ENCODE measurements at places on chromosomes 5 and 9.

DNA sequence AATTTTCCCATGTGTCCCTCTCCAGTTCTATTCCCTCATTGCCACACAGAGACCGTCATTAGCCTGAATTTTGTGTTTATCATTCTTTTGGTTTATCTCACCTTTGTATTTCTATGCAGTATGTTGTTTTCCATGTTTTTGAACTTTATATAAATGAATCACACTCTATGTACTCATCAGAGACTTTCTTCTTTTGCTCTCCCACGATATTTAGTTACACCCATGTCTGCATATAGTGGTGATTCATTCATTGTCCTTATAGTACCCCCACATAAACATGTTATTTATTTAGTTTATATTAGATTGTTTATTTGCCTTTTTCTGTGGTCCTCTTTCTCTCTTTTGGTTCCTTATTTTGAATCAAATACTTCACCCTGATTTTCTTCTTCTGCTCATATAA is 199.7 kb downstream of the FSTL4 start:
- DNase-seq, result no peak

DNA sequence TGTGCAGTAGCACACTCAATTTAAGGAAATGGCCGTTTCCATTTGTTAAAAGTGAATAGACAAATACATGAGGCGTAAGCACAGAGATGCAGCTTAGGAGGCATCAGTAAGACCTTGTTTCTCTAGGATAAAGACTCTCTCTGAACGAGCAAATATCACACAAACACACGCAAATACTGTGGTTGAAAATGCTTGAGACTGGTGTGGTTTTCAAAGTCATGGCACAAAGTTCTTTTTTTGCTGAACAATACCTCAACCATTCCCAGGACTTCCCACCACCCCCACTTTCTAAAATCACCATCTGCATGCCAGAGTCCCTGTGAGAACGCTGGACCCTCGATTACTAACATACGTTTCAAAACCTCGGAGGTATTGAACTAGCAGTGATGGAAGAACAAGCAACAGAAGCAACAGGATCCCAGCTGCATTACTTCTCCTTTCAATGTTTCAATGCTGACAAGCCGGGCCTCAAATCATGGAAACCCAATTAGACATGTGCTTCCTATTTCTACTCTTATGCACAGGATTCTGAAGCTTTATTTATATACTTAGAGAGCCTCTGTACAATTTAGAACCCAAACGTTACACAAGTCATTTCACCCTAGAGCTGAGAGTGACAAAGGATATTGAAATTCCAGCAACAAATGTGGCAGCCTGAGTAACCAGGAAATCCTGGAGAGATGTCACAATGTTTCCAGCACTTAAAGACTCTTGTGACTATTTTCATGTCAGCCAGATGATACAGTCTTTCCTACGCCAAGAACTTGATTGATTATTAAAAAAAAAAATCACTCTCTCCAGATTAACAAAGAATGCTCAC is 63.9 kb downstream of the CDC14B start:
- DNase-seq, result no peak

DNA sequence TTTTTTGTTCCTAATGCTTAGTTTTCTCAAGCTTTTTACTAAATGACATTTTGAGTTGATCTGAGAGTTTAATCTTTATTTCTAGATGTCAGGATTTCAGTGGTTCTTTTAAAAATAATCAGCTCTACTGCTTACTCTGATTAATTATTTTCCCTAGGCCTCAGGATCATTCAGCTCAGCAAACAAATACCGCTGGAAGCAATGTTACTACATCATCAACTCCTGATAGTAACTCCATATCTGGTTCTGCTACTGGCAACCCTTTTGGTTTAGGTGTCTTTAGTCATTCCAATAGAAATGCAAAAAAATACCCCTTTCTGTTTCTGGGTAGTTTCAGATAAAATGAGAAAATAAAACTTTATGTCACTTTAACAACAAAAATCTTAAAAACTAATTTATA is 5.6 kb upstream of the IDNK start:
- no peak for DNase-seq

DNA sequence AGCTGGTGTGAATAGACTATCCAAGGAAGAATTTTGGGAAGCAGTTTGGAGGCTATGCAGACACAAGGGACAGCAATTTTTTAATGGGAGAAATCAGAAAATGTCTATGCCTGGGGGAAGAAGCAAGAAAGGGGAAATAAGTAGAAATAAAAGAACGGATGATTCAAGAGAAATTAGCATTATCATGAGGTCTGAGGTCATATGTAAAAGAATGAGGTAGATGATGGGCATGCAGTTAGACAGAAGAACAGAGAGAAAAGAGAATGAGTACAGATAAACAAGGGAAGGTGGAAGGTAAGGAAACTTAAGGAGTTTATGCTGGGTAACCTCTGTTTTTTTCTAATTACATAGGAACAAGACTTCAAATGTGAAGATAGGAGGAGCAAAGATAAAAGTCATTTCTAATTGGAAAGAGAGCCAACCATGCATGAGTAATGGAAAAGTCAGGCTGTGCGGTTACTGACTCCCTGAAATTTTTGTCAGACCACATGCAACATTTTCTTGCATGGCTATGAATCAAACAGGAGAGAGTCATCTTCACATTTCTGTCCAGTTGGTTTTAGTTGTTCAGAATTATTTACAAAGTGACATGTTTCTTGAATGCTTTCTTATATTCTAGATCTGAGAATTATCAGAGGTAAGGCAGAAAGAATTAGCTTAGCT is 101.0 kb upstream of the PIK3R1 start:
- no peak for DNase-seq

- DNase-seq, result no peak
Observed at GRCh38 chr5:105506692-105507277, 1944.2 kb upstream of the NUDT12 start.

- DNase-seq, result no peak
Observed at GRCh38 chr5:167030500-167031120, 1260.8 kb upstream of the WWC1 start.

DNA sequence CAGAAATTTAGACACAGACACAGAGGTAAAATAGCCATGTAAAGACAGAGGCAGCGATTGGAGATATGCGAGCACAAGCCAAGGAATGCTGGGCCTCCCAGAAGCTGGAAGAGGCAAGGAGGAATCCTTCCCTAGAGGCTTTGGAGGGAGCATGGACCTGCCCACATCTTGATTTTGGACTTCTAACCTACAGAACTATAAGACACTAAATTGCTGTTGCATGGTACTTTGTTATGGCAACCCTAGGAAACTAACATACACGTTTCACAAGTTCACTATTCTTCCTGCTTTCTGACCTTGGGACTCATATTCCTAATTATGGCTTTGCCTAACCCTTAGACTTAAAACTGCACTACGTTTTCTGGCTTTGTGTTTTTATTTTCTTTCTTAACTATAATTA is 4.6 kb upstream of the LURAP1L start:
- no peak for DNase-seq

GRCh38 chr5:114977979-114978573 is 191.6 kb downstream of the TRIM36 start:
- no peak for DNase-seq

- DNase-seq, result no peak
Observed at GRCh38 chr5:1167361-1167727, 34.1 kb upstream of the SLC6A19 start.

DNA sequence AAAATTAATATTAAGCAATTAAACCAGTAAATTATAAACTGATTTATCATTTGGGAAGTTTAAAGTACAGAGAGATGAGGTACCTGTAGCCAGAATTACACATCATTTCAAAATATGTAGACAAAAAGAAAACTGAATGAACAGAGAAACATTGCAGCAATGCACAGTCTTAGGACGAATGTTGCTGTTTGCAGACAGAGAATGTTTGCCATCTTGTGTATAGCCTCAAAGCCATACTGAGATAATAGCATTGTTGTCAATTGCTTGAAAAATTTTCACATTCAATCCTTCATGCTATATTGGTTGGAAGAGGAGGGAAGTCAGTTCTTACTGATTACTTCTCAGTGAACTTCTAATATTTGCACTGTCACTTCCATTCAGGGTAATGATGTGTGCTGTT is 326.2 kb downstream of the PRR16 start:
- DNase-seq, result no peak

DNA sequence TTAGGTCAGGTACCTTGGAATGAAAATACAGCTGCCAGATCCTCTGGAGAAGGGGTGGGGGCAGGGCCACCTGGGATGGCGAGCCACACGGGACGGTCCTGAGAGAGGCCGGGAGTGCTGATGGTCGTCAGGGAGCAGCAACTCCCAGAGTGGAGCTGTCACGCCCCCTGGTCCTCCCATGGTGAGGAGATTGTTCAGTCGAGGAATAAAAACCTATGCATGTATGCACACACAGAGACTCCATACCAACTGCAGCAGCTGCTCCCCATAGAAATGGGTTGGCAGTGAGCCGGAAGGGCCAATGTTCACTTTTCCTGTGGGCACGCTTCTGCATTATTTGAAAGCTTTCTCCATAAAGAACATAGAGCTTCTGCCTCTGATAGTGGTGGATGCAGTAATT is 45.2 kb upstream of the SEMA4D start:
- no peak for DNase-seq

- peak; percentile 94 for DNase-seq
Observed at GRCh38 chr9:129550199-129550839, 70.6 kb downstream of the C9orf50 start.

- DNase-seq, result no peak
Observed at GRCh38 chr9:27954858-27955257, 381.6 kb upstream of the C9orf72 start.

- no peak for DNase-seq
Observed at GRCh38 chr9:35436933-35437332, 53.0 kb upstream of the RUSC2 start.

DNA sequence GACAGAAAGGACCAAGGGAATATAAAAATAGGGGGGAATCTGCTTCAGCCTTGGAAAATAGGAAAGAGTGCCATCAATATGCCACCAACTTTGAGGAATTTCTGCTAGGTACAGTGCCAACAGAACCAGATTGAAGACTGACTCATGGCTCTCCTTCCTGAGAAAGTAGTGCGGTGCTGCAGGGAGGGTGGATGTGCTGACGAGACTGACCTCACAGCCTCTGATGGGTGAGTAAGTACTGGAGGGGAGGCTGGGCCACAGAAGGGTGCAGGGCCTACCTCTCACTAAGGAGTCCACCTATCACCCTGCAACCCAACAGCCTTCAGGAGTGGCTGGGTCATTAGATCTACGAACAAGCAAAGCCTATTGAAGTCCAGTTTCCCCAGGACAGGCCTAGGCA is 187.6 kb downstream of the GABBR2 start:
- DNase-seq, result no peak

DNA sequence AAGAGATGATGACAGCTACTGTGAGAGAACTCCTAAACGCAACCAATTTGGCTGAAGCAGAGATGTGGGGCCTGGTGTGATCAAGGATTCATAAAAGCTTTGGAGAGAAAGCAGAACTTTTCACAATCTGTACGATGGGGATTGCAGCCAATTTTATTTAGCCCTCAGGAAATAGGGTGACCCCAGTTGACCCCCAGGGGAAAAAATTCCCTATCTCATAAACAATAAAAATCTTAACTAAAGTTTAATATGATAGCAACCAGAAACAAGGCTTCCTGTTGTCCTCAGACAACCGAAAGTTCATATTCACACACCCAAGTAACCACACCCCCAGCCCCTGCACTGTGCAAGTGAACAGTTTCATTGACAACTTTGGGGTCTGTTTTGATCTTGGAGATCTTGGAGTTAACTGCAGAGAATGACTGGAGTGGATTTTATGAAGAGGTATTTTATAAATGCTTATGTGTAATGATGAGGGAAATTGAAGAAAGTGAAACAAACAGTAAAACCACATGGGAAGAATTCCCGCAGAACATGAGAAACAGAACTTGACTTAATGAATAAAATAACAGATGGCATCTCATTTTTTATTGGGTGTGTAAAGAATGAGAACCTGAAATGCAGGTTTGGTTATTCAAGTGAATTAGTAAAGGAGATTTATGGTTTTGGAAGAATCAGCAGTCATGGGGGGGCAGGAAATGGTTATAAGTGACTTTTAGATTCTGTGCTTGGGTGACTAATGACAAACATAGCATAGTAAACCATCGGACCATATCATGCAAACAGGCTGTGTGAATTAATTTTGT is 94.5 kb downstream of the PDE4D start:
- DNase-seq, result no peak

DNA sequence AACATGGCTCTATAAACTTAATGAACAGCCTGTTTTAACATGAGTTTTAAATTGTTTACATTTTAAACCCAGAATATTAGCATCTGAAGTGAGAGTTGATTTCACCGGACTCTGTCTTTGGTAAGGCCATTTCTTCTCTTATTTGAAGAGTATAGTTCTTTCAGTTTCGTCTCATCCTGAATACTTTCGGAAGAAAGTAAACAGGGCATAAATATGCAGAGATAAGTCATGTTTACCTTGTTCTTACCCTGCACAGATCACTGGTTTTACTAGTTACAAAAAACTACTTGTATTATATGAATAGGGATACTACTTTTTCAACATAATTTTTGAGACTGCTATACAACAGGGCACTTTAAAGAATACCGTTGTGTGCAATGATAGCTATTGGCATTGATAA is 656.3 kb upstream of the ZNF608 start:
- DNase-seq, result no peak

- DNase-seq, result no peak
Observed at GRCh38 chr5:15496886-15497285, 3.1 kb upstream of the FBXL7 start.

- DNase-seq, result peak; percentile 86
Observed at GRCh38 chr9:129145841-129146292, 32.2 kb downstream of the IER5L start.

- no peak for DNase-seq
Observed at GRCh38 chr5:103336941-103337340, 78.4 kb downstream of the MACIR start.

DNA sequence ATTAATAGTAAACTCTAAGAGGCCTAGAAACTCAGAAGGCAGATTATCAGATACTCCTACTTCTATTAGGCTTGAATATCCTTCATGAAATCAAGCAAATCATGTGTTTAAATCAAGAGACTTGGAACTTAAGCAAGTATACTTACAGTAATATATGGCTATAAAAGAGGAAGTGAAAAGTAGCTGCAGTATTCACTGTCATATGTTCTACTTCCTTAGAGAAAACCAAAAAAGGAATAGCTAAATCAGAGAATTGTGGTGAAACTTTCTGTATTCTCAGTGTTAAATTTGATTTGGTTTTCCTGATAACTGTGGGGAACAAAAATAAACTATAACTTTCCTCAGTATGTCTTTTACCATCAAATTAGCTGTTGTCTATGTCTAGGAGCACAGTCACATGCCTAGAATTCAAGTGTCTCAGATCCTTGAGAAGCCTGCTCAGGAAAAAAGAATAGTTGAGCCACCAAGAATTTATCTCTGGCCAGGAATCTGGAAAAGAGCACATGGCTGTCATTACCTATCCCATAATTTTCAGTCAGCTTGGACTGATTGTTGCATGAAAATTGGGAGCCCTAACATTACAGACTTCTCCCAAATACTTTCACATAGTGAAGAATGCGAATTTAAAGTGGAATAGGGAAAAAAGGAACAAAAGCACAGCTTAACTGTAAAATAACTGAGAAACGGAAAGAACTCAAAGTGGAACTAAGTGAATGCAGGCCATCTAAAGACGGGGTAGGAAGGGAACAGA is 1.7 kb downstream of the FKBP15 start:
- no peak for DNase-seq

- no peak for DNase-seq
Observed at GRCh38 chr9:90915693-90916092, 114.1 kb downstream of the SYK start.
